ENCODE measurements at places on chromosomes 1 and 21.

- no peak for DNase-seq
Measured at GRCh38 chr1:15958793-15959192, 17.1 kb downstream of the ZBTB17 start.

DNA sequence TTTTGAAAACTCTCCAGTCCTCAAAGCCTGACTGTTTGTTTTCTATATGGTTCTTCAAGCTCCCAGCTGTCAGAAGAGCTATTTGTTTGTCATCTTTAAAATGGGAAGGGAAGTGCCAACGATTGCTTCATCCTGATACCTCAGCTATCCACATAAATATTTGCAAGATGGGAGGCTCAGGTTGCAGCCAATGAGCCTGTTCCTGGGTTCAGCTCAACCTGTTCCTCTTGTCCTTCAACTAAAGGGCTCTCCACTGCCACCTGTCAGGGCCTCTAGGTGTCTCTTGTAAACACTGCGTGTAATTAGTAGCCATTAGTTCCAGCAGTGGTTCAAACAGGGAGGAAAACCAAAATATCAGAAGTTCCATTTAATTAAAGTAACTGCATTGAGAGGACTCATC is 445.1 kb downstream of the AJAP1 start:
- DNase-seq: no peak

- no peak for DNase-seq
Measured at GRCh38 chr1:160761886-160762285, 22.8 kb downstream of the SLAMF7 start.

- DNase-seq: no peak
Measured at GRCh38 chr1:178451529-178451928, 45.2 kb downstream of the CLEC20A start.

DNA sequence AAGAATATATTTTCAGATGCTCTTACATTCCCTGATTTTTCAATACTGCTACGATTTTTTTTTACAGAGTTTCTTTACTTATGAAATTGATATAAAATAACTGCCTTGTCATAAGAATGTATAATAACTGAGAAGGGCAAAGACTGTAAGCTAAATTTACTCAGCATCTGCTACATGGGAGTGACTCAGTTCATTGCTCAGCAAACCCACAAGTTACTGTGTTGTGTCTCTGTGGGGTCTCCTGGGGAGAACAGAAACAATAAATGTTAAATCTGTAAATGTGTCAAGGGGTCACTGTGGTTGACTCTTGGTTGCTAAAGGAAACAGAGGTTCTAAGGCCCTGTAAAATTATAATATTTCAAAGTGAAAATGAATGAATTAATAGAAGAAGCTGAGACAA is 210.3 kb upstream of the CACYBP start:
- no peak for DNase-seq

- no peak for DNase-seq
Measured at GRCh38 chr1:28519946-28520725, 14.3 kb downstream of the RCC1 start.

DNA sequence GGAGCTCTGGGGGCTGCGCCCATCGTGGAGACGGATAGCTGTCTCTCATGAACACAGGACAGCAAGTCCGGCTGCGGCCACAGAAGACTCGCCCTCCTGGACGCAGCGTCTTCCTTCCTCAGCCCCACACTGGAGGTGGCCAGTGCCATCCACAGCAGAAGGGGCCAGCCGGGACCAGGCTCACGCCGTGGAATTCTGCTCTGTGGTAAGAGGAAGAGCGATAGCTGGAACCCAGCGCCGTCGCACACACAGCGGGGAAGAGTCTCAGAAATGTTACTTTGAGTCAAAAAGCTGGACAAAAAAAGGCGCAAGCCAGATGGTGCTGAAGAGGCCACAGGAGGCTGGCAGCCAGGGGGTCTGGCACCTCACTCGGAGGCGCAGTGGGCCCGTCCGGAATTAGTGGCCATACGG is 113.9 kb upstream of the COL6A1 start:
- DNase-seq: no peak

GRCh38 chr1:167443757-167444156 is 74.6 kb downstream of the CD247 start:
- no peak for DNase-seq

- DNase-seq: no peak
Measured at GRCh38 chr1:200337831-200338230, 72.0 kb downstream of the ZNF281 start.

GRCh38 chr1:202237052-202237451 is 43.5 kb downstream of the LGR6 start:
- DNase-seq: peak; percentile 35

- DNase-seq: no peak
Measured at GRCh38 chr1:181112071-181112929, 23.8 kb downstream of the IER5 start.

- no peak for DNase-seq
Measured at GRCh38 chr1:162561616-162562469, at the start of gene UAP1. Gene UAP1, plus strand, starts transcription at chr1:162561722. Its CDS starts 4,347 bp downstream, at chr1:162566069.

- DNase-seq: peak; percentile 99
Measured at GRCh38 chr1:39657923-39658485, 13.9 kb downstream of the NT5C1A start.

DNA sequence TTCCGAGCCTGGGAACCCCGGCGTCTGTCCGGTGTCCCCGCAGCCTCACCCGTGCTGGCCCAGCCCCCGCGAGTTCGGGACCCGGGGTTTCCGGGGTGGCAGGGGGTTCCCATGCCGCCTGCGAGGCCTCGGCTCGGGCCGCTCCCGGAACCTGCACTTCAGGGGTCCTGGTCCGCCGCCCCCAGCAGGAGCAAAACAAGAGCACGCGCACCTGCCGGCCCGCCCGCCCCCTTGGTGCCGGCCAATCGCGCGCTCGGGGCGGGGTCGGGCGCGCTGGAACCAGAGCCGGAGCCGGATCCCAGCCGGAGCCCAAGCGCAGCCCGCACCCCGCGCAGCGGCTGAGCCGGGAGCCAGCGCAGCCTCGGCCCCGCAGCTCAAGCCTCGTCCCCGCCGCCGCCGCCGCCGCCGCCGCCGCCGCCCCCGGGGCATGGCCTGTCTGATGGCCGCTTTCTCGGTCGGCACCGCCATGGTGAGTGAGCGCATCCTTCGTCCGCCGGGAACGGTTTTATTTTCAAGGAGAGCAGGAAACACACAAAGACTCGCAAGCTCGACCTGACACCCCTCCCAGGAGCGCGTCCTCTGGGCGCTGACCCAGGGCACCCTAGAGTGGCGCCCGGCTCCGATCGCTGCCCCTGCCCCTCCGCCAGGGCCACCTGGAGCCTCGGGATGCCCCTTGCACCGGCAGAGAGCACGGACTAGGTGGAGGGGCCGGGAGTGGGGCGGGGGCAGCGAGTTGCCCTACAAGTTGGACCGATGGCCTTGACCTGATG is at the start of gene ABCG1:
Gene ABCG1 (plus strand): TSS at position 305 of the 770 bp plus-strand sequence. CDS start 123 bp downstream, at position 428.
- DNase-seq: no peak

- DNase-seq: no peak
Measured at GRCh38 chr1:187788718-187789117, 960.0 kb downstream of the PLA2G4A start.

- no peak for DNase-seq
Measured at GRCh38 chr21:38938343-38938742, 132.6 kb downstream of the ETS2 start.

DNA sequence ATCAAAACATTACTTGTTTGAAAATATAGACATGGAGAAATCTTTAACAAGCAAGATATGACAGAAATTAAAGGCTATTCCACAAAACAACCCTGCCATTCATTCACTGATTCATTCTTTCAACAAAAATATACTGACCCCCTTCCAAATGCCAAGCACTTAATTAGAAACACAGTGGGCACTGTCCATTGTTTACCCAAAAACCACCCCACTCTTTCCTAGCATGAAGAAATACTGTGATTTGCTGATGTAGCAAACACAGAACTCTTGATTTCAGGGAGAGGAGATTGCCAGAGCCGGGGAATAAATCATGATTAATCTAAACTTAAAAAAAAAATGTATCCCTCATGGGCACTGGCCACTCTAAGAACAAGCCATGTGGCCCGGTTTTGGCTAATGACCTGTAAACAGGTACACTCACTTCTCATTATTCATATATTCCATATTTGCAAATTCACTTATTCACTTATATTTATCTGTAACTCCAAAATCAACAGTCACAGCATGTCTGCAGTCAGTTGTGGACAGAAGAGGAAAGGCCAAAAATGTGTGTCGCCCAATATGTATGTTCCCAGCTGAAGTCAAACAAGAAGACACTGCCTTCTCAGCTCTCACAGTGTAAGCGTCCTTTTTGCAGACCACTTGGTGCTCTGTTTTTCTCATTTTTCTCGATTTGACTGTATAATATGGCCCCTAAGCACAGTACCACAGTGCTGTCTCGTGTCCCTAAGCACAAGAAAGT is 133.1 kb downstream of the SMYD3 start:
- no peak for DNase-seq

GRCh38 chr1:243849421-243850201 is 432 bp downstream of the AKT3 start:
- DNase-seq: peak; percentile 54

DNA sequence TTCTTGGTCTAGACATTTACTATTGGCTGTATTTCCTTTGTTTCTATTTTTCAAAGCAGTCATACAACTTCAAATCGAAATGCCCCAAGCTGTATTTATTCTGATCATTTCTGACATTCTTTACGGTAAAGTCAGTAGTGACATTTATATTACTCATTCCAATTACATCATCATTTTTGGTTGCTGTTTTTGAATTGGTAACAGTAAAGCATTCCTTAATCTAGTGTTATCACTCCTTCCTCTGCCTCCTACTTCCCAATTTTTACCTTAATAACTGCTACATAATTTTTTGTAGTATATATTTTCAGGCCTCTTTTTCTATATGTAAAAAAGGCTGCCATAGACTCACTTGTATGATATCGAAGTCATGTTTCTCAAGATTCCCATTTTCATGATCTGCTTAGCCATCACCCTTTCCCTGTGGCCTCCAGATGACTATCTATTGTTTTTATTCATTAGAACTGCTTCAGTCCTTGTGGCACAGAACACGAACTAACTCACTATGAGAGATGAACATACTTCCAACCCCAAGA is 167.2 kb downstream of the RUNX1 start:
- DNase-seq: no peak

GRCh38 chr1:183630748-183631147 is 4.8 kb downstream of the ARPC5 start:
- DNase-seq: no peak

DNA sequence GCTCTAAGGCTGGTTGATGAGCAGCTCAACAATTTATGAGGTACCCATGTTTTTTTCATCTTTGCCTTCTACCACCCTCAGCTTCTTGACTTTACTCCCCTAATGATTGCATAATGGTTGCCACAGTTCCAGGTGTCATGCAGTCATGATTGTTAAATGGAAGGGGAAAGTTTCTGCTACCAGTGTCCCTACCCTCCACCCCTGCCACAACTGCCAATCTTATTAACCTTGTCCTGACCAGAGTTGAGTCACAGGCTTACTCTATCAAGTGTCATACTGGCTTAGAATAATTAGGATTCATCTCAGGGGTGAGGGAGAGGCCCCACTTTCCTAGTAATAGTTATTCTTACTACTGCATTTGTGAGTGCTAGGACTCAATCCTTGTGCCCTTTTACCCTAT is 7.9 kb upstream of the FUBP1 start:
- DNase-seq: no peak

DNA sequence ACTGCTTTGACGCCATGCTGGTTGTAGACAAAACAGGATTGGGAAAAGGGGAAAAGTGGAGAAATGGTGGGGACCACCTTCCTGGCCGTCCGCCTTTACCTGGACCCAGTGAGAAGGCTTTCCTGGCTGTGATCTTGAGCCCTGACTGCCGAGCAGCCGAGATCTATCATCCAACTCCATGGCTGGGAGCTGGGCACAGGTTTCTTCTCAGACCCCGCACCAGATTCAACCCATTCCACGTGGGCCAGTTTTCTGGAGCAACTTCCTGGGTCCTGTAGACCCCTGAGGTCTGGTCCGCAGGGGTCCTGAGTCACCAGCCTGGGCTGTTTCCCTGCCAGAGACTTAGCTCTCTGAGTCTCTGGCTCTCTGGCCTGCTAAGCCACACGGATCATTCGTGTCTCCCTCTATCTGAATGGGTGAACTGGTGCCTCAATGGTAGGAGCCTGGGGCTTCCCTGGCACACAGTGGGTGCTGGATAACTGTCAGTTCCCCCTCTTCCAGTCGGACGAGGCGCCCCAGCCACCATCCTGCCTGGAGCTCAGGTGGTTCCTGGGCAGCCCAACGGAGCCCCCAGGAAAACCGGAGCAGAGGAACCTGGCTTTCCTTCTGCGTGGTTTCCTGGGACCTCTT is 4.5 kb upstream of the NPHP4 start:
- no peak for DNase-seq

DNA sequence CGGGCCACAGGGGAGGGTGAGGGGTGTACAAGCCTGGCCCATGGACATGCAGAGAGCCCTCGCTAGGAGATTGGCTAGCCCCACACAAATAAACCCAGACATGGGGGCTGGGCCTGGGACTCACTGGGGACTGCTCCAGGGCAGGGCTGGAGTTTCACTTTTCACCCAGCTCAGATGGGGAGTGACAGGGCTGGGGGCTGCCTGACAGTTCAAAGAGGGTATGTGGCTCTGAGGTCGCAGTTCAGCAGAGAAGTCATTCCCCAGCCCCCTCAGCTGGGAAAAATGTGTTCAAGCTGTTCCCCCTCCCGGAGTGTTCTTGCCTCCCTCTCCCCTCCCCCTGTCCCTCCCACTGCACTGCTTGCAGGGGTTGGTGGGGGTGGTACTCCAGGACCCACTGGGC is 277.1 kb downstream of the TRABD2B start:
- no peak for DNase-seq

- no peak for DNase-seq
Measured at GRCh38 chr1:99606306-99606705, 39.6 kb upstream of the PALMD start.

- DNase-seq: no peak
Measured at GRCh38 chr1:54461731-54462596, 55.8 kb upstream of the SSBP3 start.

GRCh38 chr1:223363856-223364684 is at the start of gene SUSD4:
Gene SUSD4, minus strand, starts transcription at chr1:223364176. Its CDS starts 751 bp downstream, at chr1:223363425.
- DNase-seq: peak; percentile 73

DNA sequence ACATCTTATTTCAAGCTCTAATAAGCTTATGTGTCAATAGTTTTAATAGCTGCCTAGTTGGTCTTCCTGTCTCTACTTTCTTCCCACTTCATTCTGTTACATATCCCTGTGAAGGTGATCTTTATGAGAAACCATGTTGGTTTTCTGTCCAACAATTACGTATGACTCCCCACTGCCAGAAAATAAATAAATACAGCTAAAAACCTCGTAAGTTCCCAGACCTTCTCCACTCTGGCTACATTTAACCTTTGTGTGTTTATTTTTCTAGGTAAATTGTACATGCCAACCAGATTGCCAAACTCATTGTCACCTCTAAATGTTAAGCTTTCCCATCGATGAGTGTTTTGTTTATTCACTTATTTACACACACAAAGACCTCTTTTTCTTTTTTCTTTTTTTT is 147.2 kb downstream of the CRB1 start:
- DNase-seq: no peak
